Stomach (tissue), 19 donors: ENCODE measurements at places on chromosomes 3 and 15. TPM values are rescaled to one million over a fixed set of nuclear protein-coding genes. Genes with fewer than 3 reads are reported as not detected.

Gene SEMA3G
- total RNA-seq = 5.0 TPM

- no peak overlapping the region for H3K4me3 ChIP-seq
- H3K36me3 ChIP-seq = no peaks in the 10 kb centered on the region
- H3K27me3 ChIP-seq = no peaks in the 10 kb centered on the region
- no peak for DNase-seq
- no peaks in the 10 kb centered on the region for H3K4me1 ChIP-seq
Measured at GRCh38 chr3:100882571-100882984, 110.6 kb downstream of the ABI3BP start.

GRCh38 chr3:99484871-99485270, 153.5 kb upstream of the COL8A1 start:
- H3K27ac ChIP-seq = no peak overlapping the region
- no peaks in the 10 kb centered on the region for H3K27me3 ChIP-seq
- no peaks in the 10 kb centered on the region for H3K36me3 ChIP-seq
- H3K4me1 ChIP-seq = no peaks in the 10 kb centered on the region

DNA sequence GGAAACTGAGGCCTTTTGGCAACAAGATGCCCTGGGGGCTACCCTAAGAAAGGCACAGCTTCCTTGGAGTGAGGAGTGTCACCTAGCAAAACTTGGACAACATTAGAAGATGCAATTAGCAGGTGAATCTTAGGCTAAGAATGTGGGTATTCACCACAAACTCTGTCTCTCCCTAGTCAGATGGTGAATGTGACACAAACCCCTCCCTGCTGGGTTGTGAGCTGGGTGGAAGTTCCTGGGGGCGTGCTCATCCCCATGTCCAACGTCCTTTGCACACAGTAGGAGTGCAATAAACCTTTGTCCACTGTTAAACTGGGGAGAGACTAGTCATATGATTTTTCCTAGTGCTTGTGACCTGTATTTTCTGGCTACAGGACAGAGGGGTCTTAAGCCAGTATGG, 67.1 kb upstream of the SH3GL3 start:
- H3K27me3 ChIP-seq = peaks cover 26% of the 10 kb centered on the region
- H3K4me3 ChIP-seq = no peak overlapping the region
- H3K4me1 ChIP-seq = peaks cover 11% of the 10 kb centered on the region

DNA sequence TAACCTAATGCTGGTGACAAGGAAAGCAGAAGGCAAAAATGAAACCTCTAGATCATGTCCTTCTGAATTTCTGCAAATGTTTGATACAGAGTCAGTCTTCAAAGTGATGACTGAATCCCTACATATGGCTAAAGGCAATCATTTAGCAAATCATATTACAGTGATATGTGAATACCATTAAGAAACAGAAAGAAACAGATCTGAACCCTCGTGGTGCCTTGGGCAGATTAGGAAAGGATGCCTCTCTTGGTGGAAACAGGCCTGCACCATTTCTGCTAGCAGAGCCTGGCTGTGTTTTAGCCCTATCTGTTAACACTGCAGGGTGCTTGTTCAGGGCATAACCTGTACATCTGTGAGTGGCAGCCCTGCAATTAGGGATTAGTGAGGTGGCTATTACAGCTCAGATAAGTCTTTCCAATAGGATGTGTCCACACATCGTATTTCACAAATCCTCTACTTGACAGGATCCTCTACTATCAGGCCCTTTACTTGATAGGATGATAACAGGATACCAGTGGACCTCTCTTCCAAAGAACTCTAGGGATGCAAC, 12.1 kb downstream of the SEC22C start:
- H3K27me3 ChIP-seq = no peaks in the 10 kb centered on the region
- no peak for DNase-seq
- no peak overlapping the region for H3K4me3 ChIP-seq
- no peak overlapping the region for H3K27ac ChIP-seq
- H3K4me1 ChIP-seq = no peaks in the 10 kb centered on the region

DNA sequence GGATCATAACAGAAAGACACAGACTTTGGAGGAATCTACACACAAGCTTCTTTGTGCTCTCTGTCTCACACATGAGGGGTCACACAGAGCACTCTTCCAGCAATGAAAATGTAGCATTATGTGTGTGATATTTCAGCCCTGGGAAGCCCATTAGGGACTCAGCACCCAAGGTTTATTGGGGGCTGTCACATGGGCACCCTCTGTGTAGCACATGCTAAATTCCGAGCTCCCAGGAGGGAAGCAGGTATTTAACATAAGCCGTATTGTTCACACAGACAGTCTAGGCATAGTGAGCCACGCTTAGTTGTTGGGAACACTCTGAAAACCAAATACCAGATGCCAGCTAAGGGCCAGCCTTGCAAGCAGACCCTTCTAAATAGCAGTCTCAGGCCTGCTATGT, 261.6 kb upstream of the MANF start:
- no peaks in the 10 kb centered on the region for H3K27me3 ChIP-seq
- H3K4me1 ChIP-seq = no peaks in the 10 kb centered on the region
- H3K4me3 ChIP-seq = no peak overlapping the region
- no peaks in the 10 kb centered on the region for H3K36me3 ChIP-seq
- H3K27ac ChIP-seq = no peak overlapping the region

GRCh38 chr3:128215290-128215689, 62.0 kb downstream of the EEFSEC start:
- H3K36me3 ChIP-seq = no peaks in the 10 kb centered on the region
- no peaks in the 10 kb centered on the region for H3K4me1 ChIP-seq
- no peak for DNase-seq
- no peak overlapping the region for H3K27ac ChIP-seq
- no peaks in the 10 kb centered on the region for H3K27me3 ChIP-seq
- no peak overlapping the region for H3K4me3 ChIP-seq
